M059J (cell line): ENCODE measurements at places on chromosomes 12 and 14. TPM values are rescaled to one million over a fixed set of nuclear protein-coding genes. Genes with fewer than 3 reads are reported as not detected.
A peak's percentile ranks its signal among the peaks of the same experiment; 100 is the strongest.

The MYH7 gene
- not detected in 2 replicates for total RNA-seq

The TMEM253 gene
- not detected in 2 replicates for total RNA-seq

The TPPP2 gene
- not detected in 2 replicates for total RNA-seq

The SPX gene
- 0.39 and 0.47 TPM in 2 replicates for total RNA-seq

The CCDC38 gene
- total RNA-seq = not detected in 2 replicates

The PRB2 gene
- total RNA-seq = not detected in 2 replicates

The TMBIM4 gene
- 153 and 177 TPM in 2 replicates for total RNA-seq

The SALL2 gene
- total RNA-seq = 1.1 and 2.3 TPM in 2 replicates

- peak; percentile 61 for DNase-seq
Observed at GRCh38 chr12:27236498-27236897, 7.6 kb upstream of the STK38L start.

DNA sequence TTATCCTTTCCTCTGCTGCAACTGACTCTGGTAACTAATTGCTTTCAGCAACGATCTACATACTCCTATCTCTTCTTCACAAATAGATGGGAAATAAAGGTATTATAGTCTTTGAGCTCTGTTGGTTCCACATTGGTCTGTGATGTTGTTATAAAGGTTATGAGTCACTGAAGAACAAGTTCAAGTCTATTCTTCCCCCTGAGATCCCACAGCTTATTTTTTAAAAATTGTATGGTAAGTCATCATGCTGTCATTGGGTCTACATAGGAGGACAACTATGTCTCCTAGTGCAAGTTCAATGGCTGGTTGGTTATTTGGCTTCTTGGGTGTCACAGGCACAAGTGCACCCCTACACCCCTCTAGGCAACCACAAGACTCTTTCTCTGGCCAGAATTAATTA lies 49.6 kb upstream of the PTCSC3 start:
- DNase-seq = peak; percentile 28

- DNase-seq = no peak
Observed at GRCh38 chr14:103871596-103872480, 24.5 kb upstream of the PPP1R13B start.

- no peak for DNase-seq
Observed at GRCh38 chr12:7075518-7075917, 15.0 kb downstream of the C1S start.

- peak; percentile 5 for DNase-seq
Observed at GRCh38 chr12:28507033-28507432, 316.8 kb downstream of the CCDC91 start.

- no peak for DNase-seq
Observed at GRCh38 chr12:64685050-64685449, 74.2 kb downstream of the GNS start.

DNA sequence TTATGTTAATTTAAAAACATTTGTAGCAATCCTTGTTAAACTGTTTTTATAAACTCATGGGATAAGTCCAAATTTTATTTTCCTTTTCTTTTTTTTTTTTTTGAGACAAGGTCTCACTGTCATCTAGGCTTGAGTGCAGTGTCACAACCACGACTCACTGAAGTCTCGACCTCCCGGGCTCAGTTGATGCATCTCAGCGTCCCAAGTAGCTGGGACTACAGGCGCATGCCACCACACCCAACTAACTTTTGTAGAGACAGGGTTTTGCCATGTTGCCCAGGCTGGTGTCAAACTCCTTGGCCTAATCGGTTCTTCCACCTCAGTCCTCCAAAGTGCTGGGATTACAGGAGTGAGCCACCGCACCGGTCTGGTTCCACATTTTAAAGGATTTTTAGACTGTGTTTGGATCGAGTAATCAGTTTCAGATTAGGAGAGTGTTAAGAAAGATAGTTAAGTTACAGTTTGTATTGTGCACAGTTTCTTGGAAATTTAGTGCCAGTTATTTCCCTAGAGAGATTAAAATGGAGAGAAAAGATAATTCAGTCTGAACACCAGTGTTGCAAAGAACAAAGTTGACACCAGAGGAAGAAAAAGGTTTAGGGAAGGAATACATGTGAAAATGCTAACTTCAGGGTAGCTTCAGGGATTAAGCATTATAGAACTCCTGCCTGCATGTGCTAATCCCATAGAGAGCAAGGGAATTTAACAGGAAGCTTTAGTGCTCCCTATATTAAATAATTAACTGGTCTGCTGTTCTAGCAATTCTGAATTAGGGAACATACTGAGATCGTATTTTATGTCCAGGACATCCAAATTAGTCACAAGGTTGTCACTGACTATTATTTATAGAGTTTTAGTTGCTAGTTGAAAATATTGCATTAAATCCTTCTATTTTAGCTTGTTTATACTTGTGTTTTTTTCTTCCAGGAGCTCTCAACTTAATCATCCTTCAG lies 10.1 kb downstream of the RAP1B start:
- no peak for DNase-seq

GRCh38 chr14:36600431-36600830 lies 18.0 kb upstream of the NKX2-8 start:
- no peak for DNase-seq

- no peak for DNase-seq
Observed at GRCh38 chr12:13090054-13090453, 13.4 kb downstream of the GSG1 start.

DNA sequence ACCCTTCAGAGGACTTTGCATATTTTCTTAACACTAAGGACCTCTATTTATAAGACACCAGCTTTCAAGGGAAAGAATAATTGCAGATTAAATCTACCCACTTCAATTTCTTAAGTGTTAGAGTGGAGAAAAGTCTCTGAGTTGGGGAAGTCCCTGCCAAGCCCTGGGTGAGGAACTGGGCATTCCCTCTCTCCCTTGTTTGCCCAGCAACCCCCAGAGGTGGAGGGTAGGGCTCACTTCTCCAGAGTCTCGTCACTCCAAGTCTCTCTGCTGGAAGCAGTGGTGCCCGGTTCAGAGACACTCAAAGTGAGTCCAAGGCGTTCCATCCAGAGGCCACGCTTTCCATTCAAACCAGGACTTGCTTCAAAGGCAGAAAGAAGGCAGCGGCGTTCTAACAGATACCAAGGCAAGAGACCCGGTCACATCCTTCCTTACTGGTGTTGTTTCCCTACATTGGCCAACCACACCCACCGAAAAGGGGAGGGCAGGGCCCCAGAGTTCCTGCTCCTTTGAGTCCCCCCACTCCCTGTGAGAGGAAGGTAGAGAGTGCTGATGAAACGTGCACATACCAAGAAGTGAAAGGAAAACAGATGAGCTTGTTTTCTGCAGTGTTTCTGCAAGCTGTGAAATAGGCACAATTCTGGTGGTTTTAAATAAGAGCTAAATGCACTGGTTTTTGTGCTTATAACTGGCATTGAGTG lies 6.1 kb upstream of the BDKRB2 start:
- peak; percentile 27 for DNase-seq

- DNase-seq = no peak
Observed at GRCh38 chr14:49092345-49092744, 493.8 kb downstream of the RPS29 start.

DNA sequence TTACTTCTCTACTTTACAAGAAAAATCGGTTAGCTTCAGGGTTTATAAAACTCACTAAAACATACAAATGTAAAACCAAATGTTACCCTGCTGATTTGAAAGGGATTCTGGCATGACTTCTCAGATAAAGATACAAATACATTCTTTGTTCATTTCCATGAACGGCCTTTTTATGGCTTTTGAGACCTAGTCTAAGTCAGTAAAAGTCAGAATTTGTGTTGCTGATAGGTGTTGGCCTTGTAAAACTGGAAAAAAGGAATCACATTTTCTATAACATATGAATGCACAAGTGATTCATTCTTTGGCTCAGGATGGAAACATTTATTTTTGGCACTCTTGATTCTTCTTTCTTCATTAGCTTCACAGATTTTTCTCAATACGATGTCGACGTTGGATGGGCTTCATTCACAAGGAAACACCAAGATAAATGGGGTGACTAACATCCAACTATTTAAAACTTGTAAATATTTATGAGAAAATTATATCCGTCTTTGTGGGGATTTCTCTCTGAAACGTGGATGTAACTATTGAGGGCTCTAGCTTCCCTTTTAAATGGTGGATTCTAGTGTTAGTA lies 27.0 kb upstream of the CPM start:
- no peak for DNase-seq

DNA sequence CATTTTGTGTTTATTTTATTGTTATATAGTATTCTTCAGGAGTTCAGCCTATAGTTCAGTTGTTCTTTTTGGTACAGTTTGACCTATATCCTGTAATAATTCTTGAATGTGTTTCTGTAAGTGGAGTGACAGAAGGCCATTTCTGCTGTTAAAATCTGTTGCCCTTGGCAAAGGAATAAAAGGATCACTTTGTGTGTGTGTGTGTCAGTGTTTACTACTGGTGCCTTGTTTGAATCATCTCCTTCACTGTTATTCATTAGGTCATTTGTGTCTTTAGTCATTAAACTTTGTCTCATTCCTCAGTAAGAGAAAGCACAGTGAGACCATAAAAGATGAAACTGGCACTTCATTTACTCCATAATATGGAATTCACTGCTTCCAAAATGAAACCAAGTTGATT lies 130.7 kb downstream of the TMTC2 start:
- DNase-seq = no peak

GRCh38 chr14:70602254-70602653 lies 1.8 kb upstream of the MED6 start:
- DNase-seq = no peak

- no peak for DNase-seq
Observed at GRCh38 chr14:88354358-88354757, 31.1 kb upstream of the SPATA7 start.

GRCh38 chr12:116517431-116518045 lies 41.6 kb upstream of the MAP1LC3B2 start:
- no peak for DNase-seq

DNA sequence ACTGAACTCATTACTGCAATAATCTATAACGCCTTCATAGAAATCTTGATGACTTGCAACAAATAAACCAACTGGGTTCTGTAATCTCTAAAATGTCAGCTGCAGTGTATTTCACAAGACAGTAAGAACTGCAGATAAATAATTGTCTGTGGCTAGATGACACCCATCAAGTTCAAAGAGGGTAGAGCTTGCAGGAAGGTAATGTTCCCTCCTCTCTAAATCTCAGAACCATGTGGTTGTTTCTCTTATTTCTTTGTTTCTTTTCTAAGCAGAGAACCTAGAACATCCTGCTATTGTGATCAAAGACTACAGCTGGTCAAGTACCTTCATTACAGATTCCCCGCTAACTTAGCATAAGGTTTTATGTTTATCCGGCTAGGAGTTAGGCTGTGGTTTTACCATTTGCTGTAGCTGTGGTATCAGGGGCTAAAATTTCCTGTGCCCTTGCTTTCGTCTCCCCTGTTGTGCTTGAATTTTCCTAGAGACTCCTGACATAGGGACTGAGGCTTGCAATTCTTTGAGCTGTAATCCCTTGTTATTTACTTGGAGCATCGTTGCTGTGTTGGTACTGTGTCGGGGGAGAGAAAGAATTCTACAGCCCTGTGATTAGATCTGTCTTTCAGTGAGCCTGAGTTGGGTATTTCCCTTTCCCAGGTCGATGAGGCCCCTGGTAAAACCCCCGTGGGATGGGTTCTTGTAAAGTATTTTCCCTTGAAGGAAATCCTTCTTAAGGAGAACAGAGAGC lies 253.1 kb upstream of the BTG1 start:
- DNase-seq = no peak

- DNase-seq = peak; percentile 32
Observed at GRCh38 chr14:66117600-66117999, 368.6 kb upstream of the CCDC196 start.

DNA sequence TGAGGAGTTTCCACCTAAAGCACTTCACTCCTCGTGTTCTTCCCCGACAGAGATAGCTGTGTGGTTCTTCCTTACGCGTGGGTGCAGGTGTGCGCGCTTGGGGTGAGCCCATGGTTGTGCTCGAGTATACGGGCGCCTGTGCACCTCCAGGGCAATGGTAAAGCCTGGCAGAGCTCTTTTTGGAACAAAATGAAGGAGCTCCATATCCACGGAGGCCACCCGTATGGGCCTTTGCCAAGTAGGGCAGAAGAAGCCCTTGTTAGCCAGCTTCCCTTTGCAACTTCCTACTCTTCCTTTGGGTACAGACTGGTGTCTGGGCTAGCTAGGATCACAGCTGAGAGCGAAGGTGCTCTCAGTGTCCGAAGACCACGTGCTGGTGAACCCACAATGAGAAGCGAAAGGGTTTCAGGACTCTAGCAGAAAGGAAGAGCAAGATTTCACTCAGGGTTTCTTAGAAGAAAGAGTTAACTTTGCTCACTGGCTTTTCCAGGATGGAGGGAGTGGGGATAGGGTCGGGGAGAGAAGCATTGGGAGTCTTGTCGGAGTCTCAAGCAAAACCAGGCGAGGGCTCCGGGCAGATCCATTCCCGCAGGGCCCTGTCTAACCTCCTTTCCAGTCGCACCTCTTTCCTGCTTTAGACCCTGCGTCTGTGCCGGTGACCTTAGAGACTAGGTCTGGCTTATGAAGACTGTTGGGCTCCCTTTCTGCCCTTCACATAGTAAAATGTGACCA lies 960 bp upstream of the LRFN5 start:
- DNase-seq = no peak

DNA sequence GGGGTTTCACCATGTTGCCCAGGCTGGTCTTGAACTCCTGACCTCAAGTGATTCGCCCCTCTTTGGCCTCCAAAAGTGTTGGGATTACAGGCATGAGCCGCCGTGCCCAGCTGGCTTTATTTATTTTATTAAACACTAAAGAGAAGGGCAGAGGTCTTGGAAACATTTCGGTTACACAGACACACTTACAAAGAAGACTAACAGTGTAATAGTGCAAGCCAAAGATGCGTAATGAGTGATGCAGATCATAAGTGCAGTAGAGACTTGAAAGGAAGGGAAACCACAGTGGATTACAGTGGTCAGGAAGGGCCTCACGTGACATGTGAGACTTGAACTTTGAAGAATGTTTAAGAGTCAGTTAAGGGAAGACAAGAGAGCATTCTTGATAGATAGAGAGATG lies 33.9 kb upstream of the CDK17 start:
- DNase-seq = peak; percentile 96

- DNase-seq = peak; percentile 73
Observed at GRCh38 chr14:36661506-36662257, at the start of gene PAX9. Gene PAX9 (plus strand): TSS chr14:36661860. CDS start chr14:36662090, 230 bp downstream.

DNA sequence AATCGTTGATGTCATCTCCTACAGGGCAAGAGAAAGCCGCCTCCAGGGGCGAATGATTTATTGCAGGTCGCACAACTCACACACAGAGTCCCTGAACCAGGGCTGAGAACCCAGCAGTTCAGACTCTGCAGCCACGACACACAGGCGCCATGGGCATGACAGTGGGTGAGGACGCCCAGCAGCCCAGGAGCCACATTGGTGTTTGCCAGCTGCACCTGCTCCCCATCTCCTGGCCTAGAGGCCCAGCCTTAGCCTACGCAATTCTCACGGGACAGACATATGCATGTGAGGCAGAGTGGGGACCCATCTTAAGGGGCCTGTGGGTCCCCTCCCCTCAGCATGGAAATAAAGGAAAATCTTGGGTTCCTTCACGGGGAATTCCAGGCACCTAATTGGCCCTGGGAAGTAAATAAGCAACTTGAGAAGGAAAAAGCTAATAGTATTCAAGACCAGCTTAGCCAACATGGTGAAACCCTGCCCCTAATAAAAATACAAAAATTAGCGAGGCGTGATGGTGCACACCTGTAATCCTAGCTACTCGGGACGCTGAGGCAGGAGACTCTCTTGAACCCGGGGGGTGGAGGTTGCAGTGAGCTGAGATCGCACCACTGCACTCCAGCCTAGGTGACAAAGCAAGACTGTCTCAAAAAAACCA lies 69.3 kb downstream of the RIMBP2 start:
- no peak for DNase-seq

GRCh38 chr12:8108808-8109398 lies 14.5 kb upstream of the CLEC4A start:
- peak; percentile 63 for DNase-seq
